Inflammatory macrophage treated with lipopolysaccharide for 4 hours (primary cell): ENCODE measurements at places on chromosomes 12 and 14.

DNA sequence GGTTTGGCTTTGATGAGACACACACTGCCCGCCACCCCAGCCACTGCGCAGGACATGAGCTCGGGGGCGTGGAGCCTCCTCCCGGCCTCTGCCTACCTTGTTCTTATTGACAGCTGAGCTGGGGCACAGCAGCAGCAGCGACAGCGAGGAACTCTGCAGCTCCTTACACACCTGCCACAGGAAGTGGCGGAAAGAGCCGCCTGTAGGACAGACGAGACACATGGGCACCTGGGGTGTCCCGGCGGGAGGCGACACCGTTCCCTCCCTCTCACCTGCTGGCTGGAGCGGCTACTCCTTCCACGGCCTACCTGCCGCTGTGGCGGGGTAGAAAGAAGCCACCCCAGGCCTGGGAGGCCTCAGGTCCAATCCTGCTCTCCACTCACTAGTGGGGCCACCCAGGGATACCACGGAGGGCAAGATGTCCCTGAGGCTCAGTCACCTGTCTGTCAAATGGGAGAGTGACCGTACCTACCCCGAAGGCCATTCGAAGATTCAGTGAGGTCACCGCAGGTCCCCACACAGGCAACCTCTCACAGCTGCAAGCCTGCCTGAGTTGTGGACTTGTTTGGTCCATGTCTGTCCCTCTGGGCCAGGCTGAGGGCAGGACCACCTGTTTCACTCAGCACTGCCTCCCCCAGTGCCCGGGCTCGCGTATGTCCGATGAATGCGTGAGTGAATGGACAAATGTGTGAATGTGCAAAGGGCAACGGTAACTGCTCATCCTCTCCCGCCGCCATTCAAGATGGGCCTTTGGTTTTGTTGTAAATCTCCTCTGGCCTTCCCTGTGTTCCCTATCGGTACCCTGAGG, 42.6 kb downstream of the TRAFD1 start:
- no peak for DNase-seq

- no peak for DNase-seq
These were observed 31.2 kb downstream of the BCL11B start for GRCh38 chr14:99240627-99241324.

GRCh38 chr12:49707812-49708147, 575 bp upstream of the FMNL3 start:
- no peak for DNase-seq

DNA sequence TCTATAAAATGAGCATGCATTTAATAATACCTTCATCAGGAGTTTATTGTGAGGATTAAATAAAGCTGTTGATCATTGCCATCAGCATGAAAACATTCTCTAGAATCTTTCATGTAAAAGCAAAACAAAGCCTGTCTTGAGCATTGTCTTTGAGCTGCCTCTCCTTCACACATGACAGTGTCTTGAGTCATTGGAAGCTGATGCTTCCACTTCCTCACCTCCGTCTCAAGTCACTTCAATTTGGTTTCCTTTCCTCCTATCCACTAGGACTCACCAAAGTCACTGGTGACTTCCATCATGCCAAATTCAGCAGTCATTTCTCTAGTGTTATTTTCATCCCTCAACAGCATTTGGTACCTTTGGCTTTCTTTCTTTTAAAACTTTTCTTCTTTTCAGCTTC, 31.6 kb upstream of the MYBPC1 start:
- peak; percentile 66 for DNase-seq

- no peak for DNase-seq
These were observed 1.2 kb downstream of the TMEM120B start for GRCh38 chr12:121713793-121714192.

GRCh38 chr12:56104815-56105608, 653 bp downstream of the PA2G4 start:
- peak; percentile 28 for DNase-seq

- DNase-seq, result no peak
These were observed 12.5 kb downstream of the BTG1 start for GRCh38 chr12:92133171-92133570.

- peak; percentile 86 for DNase-seq
These were observed 4.5 kb upstream of the LTBP2 start for GRCh38 chr14:74616507-74616906.

DNA sequence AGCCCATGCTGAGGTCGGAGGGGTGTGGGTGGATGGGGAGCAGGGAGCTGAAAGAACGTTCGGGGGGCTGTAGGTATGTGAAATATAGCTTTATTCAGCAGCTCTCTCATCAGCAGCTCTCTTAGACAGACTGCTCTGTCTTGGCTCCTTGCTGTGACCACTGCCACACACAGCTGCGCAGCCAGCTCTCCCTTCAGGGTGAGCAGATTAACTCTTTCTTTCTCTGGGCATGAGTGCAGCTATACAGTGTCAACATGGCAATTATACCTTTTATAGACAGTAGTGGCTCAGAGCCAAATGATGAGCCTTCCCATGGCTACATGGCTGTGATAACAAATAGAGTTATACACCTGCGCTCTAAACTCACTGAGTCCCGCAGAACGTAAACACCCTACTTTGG, 137.7 kb upstream of the NEDD1 start:
- DNase-seq, result no peak

DNA sequence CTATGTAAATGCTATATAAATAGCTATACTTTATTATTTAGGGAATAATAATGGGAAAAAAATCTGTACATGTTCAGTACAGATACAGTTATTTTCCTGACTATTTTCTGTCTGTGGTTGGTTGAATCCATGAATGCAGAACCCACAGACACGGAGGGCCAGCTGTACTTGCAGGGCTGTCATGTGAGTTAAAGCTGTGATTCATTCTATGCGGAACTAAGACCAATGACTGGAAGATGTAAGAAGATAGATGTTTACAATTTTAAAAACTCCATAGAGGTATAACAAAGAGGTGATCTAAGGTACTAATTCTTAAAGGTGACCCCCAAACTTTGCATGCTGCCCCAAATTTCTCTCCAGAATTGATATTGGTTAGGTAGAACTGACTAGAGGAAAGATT, 14.6 kb downstream of the PCNX4 start:
- peak; percentile 82 for DNase-seq

GRCh38 chr12:103586132-103586531, 941 bp upstream of the STAB2 start:
- no peak for DNase-seq

DNA sequence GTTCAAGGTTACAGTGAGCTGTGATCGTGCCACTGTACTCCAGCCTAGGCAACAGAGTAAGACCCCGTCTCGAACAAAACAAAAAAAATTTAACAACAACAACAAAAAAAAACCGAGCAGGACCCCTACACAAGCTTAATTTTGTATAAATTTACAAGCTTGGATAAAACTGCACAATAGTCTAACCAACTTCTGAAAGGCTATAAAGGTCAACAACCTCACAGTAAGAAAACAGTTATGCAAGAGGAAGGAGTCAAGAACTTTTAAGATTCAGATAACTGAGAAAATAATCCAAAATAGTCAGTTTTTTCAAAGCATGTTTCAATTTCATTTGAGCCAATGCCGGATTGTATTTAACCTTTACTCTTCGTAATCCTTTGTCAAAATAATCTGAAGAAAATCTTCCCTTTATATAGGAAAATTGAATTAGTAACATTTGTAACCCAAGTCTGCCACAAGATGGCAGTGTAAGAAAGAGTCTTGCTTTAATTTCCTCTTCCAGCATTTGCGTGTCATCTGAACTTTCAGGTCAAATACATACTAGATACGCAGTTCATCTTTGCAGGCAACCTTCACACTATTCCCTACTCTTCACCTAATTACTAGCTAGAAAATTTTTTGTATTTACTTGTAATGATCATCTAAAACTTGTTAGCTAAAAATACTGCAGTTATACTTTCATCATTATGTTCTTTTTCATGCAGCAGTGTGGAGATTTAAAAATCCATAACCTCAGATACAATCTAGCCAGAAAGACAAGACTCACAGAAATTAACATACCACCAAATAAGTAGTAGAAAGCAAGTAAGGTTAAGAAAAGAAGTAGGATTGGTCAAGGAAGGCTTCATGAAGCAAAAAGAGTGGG, 5.8 kb downstream of the CCNB1IP1 start:
- DNase-seq, result peak; percentile 68

DNA sequence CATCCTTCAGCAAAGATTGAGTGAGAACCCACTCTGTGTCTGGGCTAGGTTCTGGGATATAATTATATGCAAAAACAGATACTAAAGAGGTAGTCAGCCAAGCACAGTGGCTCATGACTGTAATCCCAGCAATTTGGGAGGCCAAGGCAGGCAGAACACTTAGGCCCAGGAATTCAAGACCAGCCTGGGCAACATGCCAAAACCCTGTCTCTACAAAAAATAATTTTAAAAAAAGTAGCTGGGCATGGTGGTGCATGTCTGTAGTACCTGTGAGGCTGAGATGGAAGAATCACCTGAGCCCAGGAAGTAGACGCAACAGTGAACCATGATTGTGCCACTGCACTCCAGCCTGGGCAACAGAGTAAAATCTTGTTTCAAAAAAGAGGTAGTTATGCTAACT, 237.5 kb upstream of the HMGA2 start:
- DNase-seq, result no peak

DNA sequence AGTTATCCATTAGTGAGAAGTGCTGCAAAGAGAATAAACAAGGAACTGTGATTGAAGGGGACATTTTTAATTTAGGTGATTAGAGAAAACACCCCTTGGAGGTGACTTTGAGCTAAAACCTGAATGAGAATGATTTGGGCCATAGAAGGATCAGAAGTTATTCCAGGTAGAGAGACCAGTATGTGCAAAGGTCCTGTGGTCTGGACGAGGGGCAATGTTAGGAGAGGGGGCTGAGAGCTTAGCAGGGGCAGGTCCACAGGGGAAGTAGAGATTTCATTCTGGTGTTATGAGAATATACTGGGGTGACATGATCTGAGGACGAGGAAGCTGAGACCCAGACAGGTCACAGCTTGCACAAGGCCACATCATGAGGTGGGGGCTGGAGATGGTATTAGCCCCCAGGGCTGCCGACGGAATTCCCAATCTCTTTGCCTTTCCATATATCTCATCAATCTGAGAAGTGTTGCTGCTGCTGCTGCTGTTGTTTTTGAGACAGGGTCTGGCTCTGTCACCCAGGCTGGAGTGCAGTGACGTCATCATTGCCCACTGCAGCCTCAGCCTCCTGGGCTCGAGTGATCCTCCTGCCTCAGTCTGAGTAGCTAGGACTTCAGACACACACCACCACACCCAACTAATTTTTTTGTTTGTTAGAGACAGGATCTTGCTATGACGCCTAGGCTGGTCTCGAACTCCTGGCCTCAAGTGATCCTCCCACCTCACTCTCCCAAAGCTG, 55.6 kb downstream of the KCTD10 start:
- DNase-seq, result no peak

GRCh38 chr12:45309836-45310626, 94.1 kb downstream of the ANO6 start:
- DNase-seq, result peak; percentile 82

DNA sequence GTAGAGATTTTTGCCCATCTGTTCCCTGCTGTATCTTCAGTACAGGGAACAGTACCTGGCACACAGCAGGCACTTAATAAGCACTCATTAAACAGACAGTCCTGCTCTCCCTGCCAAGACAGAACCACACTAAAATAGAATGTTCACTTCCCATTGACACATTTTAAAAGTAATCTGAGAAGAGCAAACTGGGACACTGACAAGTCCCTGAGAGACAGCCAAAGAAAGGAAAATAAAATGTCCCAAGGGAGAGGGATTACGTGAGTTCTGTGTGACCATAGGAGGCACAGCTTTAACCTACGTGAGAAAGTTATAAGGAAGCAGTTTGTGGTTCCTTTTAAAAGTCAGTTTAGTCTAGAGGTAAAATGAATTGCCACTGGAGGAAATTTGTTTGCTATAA, 43.9 kb upstream of the SYCP3 start:
- DNase-seq, result no peak

DNA sequence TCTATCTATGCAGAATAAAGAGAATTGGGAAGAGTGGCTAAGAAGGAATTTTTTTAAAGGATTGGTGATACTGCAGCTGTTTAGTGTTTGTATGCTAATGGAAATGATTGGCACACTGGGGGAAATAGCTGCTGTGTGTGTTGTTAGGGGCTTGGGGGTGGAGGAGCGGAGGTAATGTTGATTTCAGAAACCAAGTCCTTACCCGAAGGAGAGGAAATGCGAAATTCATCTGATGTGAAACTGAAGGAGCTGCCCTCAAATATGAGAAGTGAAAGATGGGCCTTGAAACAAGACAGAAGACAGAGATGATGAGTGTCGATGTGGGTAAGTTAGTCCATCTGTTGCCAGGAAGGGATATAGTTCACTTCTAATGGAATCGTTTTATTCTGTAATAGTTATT, 21.2 kb upstream of the RNASE12 start:
- DNase-seq, result peak; percentile 85

DNA sequence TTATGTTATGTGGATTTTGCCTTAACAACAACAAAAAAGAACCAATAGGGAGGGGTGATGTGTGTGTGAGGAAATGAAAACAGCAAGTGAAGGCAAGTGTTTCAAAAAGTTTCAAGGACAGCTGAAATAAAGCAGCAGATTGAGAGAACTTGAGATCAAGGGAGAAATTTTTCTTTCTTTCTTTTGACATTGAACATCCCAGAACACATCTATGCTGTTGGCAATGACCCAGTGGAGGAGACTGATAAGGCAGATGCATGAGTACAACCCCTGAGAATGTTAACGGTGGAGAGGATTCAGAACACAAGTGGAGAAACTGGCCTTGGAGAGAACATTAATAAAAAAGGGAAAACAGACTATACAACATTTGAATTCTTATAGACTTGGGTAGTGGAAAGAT, 2.9 kb downstream of the LLPH start:
- DNase-seq, result no peak

DNA sequence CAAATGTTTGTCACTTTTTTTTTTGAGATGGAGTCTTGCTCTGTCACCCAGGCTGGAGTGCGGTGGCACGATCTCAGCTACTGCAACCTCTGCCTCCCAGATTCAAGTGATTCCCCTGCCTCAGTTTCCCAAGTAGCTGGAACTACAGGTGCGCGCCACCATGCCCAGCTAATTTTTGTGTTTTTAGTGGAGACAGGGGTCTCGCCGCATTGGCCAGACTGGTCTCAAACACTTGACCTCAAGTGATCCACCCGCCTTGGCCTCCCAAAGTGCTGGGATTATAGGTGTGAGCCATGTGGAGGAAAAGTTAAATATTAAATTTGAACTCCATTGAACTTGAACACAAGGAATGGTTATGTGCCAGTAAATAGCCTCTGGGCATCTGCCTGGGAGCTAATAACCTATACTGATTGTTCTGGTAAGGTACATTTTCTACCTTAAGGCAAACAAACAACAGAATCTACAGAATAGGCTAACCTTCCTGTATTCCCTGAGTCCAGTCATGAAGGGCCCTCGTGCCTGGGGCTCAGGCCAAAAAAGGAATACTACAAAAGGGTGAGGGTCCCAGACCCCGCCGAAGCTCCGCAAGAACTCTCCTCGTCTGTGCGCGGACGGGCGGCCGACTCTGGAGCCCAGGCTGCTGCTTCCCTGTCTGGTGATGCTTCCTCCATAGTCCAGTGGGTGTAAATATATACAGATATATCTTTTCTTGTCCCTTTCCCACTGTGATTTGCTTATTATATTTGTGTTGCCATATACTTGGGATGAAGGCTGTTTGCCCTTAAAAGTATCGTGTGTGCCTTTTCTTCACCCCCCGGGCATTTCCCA, 74.0 kb upstream of the EIF5 start:
- DNase-seq, result no peak

- DNase-seq, result peak; percentile 84
These were observed 1.2 kb upstream of the NEMF start for GRCh38 chr14:49853572-49854375.
